ENCODE measurements at places on chromosomes 3 and 15. TPM values are rescaled to one million over a fixed set of nuclear protein-coding genes. Genes with fewer than 3 reads are reported as not detected.

DNA sequence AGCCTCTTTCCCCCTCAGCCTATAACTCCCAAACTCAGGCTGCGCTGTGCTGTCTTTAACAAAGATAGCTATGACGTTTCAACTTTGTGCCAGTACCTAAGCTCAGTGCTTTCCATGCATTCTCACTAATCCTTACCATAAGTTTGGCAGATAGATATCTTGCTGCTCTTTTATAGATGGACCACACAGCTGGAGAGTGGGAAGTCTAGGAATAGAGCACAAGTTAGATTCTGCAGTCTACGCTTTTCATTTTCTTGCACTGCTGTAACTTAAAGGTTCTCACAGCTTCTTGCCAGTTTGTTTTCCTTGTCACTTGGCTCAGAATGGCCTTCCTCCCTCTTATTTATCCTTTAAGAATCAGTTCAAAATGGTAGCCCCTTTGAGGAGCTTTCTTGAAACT is 468.8 kb downstream of the CNTN4 start:
- H3K36me3 ChIP-seq: no peaks in the 10 kb centered on the region
- no peak overlapping the region for H3K4me3 ChIP-seq
- no peaks in the 10 kb centered on the region for H3K4me1 ChIP-seq
- DNase-seq: no peak

GRCh38 chr15:70049701-70050301 is 47.9 kb downstream of the TLE3 start:
- no peak overlapping the region for H3K27ac ChIP-seq
- no peaks in the 10 kb centered on the region for H3K27me3 ChIP-seq
- H3K4me3 ChIP-seq: no peak overlapping the region
- DNase-seq: no peak
- no peaks in the 10 kb centered on the region for H3K4me1 ChIP-seq
- H3K36me3 ChIP-seq: peaks cover 5% of the 10 kb centered on the region

DNA sequence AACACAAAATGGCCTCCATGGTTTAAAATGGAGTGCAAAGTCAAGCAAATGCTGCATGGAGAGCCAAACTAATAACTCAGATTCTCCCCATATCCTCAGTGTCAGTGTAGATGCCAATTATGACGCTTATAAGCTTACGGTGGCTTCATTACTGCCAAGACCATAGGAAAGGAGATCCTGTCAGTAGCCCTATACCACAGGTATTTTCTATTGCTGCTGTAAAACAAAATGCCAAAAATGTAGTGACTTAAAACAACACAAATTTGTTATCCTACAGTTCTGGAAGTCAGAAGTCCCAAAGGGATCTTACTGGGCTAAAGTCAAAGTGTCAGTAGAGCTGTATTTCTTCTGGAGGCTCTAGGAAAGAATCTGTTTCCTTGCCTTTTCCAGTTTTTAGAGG is 149.8 kb upstream of the GBE1 start:
- H3K4me1 ChIP-seq: no peaks in the 10 kb centered on the region
- no peak overlapping the region for H3K4me3 ChIP-seq
- no peaks in the 10 kb centered on the region for H3K36me3 ChIP-seq
- no peak overlapping the region for H3K27ac ChIP-seq

- H3K4me3 ChIP-seq: no peak overlapping the region
- no peak overlapping the region for H3K27ac ChIP-seq
- no peaks in the 10 kb centered on the region for H3K27me3 ChIP-seq
Measured at GRCh38 chr15:67579164-67579563, 36.7 kb downstream of the MAP2K5 start.

DNA sequence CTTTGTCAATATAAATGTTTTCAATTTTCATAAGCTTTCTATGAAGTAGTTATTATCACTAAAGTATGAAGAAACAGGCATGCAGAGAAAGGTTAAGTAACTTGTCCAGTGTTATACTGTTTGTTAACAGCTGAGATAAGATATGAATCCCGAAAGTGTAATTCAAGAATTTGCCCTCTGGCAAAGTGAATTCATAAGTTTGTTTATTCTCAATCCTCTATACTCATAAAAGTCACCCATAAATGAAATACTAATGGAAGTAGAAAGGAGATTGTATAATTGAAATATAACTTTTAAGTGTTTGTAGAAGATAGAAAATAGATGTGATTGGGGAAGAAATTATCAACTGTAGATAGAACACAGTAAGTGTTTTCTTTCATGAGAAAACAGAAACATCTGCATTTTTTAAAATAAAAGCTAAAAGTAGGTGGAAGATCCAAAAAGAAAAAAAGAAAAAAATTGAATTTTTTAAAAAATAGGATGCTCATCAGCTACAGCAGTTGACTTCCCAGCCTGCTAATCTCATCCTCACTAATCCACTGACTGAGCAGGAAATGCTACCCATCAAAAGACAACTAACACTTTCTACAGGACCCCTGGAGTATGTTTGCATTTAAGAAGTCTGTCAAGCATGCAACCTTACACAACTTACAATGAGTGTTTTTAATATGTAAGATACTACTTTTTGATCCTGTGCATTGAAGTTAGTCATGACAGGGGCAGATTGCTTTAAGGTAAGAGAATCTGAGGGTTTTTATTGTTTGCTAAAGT is 878.1 kb downstream of the SI start:
- H3K4me1 ChIP-seq: no peaks in the 10 kb centered on the region
- no peaks in the 10 kb centered on the region for H3K36me3 ChIP-seq
- H3K27me3 ChIP-seq: no peaks in the 10 kb centered on the region
- no peak overlapping the region for H3K4me3 ChIP-seq
- no peak for DNase-seq
- H3K27ac ChIP-seq: no peak overlapping the region

GRCh38 chr15:97009031-97009431 is 678.5 kb downstream of the NR2F2 start:
- H3K27me3 ChIP-seq: no peaks in the 10 kb centered on the region
- no peak overlapping the region for H3K27ac ChIP-seq
- H3K4me3 ChIP-seq: no peak overlapping the region
- no peak for DNase-seq
- H3K4me1 ChIP-seq: no peaks in the 10 kb centered on the region
- no peaks in the 10 kb centered on the region for H3K36me3 ChIP-seq

DNA sequence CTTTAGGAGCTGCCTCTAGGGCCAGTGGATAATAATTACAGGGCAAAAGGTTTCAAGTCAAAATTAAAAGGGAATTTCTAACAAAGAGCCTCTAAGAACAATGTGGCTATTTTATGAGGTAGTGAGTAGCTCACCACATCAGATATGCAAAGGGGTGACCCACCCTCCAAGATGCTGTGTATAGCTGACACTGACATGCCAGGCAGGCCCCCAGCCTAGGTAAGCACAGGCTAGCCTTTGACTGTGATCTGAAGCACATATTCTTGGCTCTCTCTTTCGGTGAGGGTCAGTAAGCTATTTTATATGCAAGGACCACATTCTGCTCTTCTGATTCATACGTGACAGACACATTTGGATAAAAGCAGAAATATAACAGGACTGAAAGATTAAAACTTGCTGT is 2.8 kb upstream of the THSD4 start:
- H3K27ac ChIP-seq: no peak overlapping the region
- no peaks in the 10 kb centered on the region for H3K27me3 ChIP-seq
- no peak for DNase-seq
- H3K4me1 ChIP-seq: no peaks in the 10 kb centered on the region
- no peak overlapping the region for H3K4me3 ChIP-seq
- H3K36me3 ChIP-seq: no peaks in the 10 kb centered on the region

DNA sequence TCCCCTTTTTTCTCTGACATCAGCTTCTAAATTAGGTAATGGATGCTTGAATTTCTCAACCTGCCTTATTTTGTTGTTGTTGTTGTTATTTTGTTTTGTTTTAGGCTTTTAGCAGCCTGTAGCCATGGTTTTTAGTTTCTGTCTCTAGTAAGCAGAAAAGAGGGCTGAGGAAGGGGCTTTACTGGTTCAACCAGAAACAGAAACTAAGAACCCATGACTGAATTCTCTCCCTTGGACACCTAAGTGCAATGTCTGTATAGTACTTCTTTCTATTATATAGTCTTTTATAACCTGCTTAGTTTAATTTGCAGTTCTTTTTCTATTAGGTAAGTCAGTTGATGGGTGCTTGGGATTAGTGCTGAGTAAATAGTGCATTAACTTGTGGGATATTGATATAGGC is 129.0 kb downstream of the BBX start:
- peaks cover 31% of the 10 kb centered on the region for H3K4me1 ChIP-seq
- no peak for DNase-seq
- H3K27me3 ChIP-seq: no peaks in the 10 kb centered on the region
- peaks cover 16% of the 10 kb centered on the region for H3K36me3 ChIP-seq
- H3K27ac ChIP-seq: no peak overlapping the region

DNA sequence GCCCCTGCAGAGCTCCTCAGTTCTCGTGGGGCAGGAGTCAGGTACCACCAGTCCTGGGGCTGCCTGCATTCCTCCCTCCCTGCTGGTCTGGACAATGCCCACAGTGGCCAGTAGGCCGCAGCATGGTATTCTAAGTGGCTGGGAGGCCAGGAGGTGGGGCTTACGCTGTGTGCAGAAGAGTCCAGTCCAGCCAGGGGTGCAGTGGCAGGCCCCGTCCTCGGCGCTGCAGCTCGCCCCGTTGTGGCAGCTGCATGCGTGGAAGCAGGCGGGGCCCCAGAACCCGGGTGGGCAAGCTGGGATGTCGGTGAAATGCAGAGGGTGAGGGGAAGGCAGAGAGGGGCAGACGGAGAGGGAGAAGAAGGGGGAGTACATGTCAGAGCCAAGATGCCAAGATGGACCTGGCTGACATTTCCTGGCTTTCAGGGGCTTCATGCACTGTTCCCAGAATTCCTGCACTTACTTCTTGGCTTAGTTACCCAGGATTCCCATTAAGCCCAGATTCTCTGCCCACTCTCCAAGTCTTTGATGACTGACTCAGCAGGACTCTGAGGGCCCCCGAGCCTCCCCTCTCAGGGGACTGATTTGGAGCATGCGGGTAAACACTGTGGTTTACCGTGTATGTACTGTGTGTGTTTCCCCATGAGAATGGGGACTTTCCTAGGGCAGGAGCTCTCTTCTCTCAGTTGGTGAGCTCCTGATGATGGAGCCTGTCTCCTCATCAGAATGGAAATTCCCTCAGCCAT is 47.5 kb downstream of the RAB11A start:
- H3K4me1 ChIP-seq: peaks cover 73% of the 10 kb centered on the region
- H3K4me3 ChIP-seq: no peak overlapping the region
- no peak overlapping the region for H3K27ac ChIP-seq
- no peak for DNase-seq
- H3K27me3 ChIP-seq: no peaks in the 10 kb centered on the region

DNA sequence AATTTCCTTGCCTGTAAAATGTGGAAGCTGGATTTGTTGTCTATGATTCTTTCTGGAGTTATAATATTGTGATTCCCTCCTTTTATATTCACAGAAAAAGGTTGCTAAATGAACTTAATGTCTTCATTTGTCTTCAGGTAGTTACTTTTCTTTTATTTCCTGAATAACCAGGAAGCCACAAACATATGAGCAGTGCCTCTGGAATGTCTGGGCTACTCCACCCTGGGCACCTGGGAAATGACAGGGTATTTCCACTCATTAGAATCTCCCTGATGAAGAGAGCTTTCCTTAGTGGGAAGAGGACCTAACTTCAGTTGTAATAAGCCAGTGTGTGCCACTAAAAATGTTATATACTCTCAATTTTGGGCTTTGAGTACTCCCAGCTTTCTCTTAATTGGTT is 3.8 kb upstream of the SLMAP start:
- DNase-seq: no peak
- no peak overlapping the region for H3K27ac ChIP-seq
- H3K36me3 ChIP-seq: no peaks in the 10 kb centered on the region
- peaks cover 7% of the 10 kb centered on the region for H3K4me1 ChIP-seq

DNA sequence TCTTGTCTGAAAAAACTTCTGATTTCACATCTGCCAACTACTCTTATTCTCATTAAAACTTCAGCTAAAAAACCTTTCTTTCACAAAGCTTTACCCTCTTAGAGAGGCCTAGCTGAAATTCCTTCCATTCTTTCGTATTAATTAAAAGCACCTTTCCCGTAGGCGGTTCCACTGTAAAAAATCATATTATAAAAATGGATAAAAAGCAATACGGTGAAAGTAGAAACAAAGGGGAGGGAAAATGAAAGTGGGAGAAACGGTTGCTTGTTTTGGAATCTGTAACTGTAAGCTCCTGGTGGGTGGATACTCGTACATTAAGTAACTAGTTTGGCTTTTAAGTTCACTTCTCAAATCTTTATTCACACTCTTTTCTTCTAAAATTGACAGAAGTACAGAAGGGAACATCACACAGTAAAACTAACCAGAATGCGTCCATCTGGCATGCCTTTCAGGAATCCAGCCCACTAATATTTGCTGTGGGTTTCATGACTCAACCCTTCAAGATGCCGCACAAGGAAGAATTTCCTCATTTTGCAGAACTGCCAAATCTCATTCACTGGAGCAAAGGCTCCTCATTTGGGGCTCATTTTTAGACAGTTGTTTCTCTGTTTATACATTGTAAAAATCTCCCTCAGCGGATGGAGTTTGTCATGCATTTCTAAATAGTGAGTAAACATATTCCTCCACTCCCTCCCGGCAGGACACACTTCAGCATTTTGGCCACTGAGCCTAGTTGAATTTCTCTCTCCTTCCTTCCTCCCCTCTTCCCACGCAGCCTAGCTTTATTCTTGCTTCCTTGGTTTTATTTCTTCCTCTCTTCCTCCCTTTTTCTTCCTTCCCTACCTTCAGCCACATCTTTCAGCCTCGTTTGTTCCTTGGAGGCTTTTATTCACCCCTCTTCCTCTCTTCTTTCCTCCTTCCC is 419.5 kb upstream of the NAALADL2 start:
- no peak overlapping the region for H3K4me3 ChIP-seq
- no peak overlapping the region for H3K27ac ChIP-seq
- H3K27me3 ChIP-seq: no peaks in the 10 kb centered on the region
- peaks cover 4% of the 10 kb centered on the region for H3K4me1 ChIP-seq
- no peak for DNase-seq

GRCh38 chr3:58178528-58179234 is 32.1 kb downstream of the DNASE1L3 start:
- H3K4me3 ChIP-seq: no peak overlapping the region
- H3K27me3 ChIP-seq: no peaks in the 10 kb centered on the region
- H3K36me3 ChIP-seq: no peaks in the 10 kb centered on the region
- no peak for DNase-seq
- H3K4me1 ChIP-seq: peaks cover 8% of the 10 kb centered on the region
- H3K27ac ChIP-seq: no peak overlapping the region

DNA sequence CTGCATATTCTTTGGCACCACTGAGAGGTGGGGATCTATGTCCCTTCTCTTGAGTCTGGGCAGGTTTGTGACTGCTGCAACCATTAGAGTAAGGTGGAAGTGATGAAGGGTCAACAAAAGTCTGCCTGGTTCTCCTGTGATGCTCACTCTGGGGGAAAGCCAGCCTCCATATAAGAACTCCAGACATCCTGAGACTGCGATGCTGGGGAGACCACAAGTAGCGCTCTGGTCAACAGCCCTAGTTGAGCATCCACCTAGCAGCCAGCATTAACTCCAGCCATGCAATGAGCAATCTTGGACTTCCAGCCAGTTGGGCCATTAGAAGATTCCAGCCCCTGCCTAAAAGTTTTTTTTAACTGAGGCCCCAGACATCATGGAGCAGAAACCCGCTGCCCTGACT is 62.8 kb downstream of the SCN11A start:
- no peaks in the 10 kb centered on the region for H3K4me1 ChIP-seq
- no peak for DNase-seq
- no peak overlapping the region for H3K4me3 ChIP-seq
- no peak overlapping the region for H3K27ac ChIP-seq
- no peaks in the 10 kb centered on the region for H3K27me3 ChIP-seq

The NCKIPSD gene
- total RNA-seq: 36.1 TPM

The RTP1 gene
- not detected for total RNA-seq

The GLT8D1 gene
- 34.7 TPM for total RNA-seq

The RLBP1 gene
- total RNA-seq: not detected

The CCR9 gene
- total RNA-seq: not detected

The ARHGAP31 gene
- 1.2 TPM for total RNA-seq

The SEMA3G gene
- total RNA-seq: 0.11 TPM

The EIF2B5 gene
- 59.4 TPM for total RNA-seq

The C3orf70 gene
- total RNA-seq: not detected

The TRH gene
- total RNA-seq: not detected

The TMC3 gene
- not detected for total RNA-seq

The SENP8 gene
- total RNA-seq: 6.8 TPM

All from Karpas-422 (cell line).